ENCODE measurements at places on chromosomes 4 and X. TPM values are rescaled to one million over a fixed set of nuclear protein-coding genes. Genes with fewer than 3 reads are reported as not detected.

DNA sequence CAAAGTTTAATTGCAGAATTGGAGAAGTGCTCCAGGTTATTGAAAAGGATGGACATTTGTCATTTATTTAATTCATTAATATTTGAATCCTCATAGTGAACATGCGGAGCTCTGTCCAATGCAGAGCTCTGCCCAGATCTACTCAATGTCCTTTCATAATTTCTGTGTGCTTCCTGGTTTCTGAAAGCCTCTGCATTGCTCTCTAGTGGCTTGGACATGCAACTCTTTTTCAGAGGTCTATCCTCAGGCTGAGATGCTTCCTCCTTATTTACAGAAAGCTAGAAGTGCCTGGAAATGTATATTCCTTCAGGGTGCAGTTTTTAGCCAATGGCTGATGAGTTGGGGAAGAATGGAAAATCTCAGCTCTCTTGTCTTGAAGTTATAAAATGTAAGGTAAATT is 786.1 kb upstream of the AADAT start:
- DNase-seq = no peak

Gene KCND1
- 0.30 TPM for polyA plus RNA-seq

DNA sequence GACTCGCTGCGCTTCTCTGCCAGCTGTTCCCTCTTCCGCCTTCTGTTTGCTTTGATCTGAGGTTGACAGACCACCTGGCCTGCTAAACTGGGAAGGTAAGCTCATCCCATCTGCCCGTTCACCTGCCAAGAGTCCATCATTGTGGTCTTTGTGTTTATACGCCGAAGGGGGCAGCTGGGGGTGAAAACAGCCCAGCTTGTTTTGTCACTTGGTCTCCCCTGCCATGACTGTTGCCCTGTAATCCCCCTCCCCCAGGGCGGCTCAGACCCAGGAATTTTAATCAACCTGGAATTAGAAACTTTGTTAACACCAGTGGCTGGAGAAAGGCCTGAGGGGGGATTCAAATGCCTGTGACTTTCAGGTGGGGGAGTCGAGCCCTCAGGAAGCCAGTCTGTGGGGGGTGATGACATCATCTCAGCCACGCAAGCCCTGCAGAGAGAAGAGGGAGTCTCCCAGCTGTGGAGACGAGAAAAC is 333.3 kb downstream of the BCOR start:
- DNase-seq = no peak

DNA sequence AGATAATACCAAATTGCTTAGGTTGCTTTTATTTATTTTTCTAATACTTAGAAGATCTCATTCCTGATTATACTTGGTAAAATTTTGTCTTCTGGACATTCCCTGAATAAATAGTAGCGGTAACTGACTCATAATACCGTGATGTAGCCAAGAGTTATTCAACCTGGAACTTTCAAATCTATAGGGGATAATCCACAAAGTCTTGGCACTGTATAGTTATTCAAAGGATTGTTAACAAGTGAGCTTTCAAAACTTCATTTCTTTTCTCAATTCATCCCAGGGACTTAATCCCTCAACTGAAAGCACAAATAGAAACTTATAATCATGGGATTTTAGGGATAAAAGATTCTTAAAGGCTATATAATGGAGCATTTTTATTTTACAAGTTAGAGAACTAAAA is 1383.3 kb downstream of the FAM133A start:
- no peak for DNase-seq

GRCh38 chrX:30992381-30992904 is 79.4 kb downstream of the FTHL17 start:
- DNase-seq = no peak

DNA sequence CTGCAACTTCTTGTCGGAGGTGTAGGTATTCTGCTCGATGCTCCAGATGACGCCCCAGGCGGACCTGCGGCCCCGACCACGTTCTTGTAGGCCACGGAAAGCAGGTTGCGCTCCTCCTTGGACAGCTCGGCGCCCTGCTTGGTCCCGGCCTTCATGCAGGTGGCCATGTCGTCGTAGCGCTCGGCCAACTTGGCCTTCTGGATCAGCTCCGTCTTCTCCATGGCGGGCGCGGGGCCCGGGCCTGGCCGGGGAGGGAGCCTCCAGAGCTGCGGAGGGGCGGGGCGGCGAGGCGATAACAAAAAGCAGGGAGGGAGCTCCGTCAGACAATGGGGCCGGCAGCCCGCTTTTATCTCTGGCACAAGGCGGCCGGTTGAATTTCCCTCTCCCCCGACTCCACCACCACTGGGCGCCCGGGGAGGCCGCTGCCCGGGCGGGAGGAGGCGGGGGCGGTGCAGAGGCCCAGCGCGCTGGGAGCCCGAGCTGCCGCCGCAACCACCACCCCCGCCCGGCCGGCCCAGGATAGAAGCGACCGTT is 28.3 kb upstream of the DRP2 start:
- no peak for DNase-seq

DNA sequence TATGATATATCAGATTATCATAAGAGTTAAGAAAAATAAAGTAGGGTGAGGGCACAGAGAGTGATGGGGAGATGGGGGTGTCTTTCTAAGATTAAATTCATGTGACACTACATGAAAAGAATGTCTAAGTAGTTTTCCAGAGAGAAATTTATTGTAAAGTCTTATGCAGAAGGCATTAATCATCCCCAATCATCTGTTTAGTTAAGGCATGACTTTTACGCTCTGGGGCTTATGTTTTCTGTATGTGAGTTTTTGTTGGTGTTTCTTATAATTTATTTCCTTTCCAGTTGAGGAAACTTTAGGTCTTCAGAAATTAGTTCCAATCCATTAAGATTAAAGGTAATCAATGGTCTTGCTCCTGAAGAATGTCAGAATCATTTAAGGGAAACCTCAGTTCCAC is 383.0 kb upstream of the GALNT7 start:
- DNase-seq = no peak

GRCh38 chr4:188934320-188934962 is 795.2 kb downstream of the TRIML1 start:
- peak; percentile 4 for DNase-seq

DNA sequence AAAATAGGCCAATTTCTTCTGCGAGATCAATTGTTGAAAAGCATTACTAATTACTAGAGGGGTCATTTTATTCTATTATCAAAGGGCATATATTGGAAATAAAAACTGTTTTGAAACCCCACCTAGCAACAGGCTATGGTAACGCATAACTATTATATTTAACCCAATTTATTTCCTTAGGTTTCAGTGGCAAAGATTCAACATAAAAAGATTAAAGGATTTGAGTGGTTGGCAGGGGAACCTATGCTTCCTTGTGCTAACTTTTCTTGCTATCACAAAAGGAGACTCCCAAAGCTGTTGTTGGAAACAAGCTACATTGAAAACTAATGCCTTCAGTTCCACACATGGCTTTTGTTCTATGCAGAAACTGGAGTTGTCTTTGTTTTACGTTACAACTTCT is 166.9 kb upstream of the KLF3 start:
- no peak for DNase-seq

DNA sequence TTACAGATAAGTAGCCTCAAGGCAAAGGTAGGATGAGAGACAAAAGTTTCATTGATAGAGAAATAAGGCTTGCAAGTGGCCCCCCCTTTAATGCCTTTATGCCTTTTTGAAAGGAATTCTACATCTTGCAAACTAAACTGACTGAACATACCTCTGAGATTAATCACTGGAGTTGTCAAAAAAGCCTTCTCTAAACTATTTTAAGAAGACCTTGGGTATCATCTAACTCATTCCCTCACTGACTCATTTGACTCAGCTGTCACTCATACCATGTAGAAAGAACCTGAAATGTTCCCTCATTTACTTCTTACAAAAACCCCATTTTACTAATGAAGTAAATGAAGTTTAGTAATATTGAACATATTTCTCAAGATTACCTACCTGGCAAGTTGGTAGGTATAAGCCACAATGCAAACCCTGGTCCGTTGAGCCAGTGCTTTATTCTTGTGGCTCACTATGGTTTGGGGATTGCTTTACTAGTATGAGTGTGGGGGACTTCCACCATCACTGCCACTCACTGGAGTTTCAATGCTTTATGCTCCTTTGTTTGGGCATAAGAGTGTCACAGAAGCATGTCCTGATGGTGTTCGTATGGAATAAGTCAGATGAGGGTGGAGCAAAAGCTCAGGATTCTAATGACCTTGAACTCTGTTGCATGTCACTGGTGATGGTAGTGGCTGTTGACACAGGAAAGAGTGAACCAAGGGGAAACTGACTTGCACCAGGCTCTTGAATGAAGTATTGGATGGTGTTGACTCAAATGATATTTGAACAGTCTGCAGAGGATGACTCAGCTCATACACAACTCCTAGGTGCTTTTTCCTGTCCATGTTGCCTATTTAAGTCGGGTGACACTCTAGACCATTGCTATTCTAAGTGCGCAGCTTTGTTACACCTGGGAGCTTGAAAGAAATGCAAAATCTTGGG is 305.5 kb upstream of the EMCN start:
- peak; percentile 66 for DNase-seq

Data from keratinocyte (primary cell).